ENCODE measurements at places on chromosomes 5 and 9.

GRCh38 chr5:10635257-10635866 lies 71.5 kb downstream of the ANKRD33B start:
- no peak for DNase-seq

DNA sequence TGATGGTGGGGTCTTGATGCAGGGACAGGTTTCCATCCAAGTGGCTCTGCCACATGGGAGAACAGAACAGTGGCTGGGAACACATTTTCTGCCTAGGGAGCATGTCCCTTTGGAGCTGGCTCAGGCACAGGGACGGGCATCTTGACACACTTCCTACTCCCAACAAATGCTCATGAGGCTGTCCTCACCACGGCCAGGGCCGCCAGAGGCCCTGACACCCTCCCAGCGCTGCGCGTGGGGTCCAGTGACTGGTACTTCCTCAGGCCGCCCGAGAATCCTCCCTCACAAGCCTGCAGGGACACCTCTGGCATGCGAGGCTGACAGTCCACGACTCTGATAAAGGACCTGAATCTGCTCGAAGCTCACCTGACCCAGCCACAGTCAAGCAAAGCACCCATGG lies 61.0 kb upstream of the SARDH start:
- no peak for DNase-seq

GRCh38 chr9:69090140-69090750 lies 54.7 kb downstream of the FXN start:
- DNase-seq: no peak

DNA sequence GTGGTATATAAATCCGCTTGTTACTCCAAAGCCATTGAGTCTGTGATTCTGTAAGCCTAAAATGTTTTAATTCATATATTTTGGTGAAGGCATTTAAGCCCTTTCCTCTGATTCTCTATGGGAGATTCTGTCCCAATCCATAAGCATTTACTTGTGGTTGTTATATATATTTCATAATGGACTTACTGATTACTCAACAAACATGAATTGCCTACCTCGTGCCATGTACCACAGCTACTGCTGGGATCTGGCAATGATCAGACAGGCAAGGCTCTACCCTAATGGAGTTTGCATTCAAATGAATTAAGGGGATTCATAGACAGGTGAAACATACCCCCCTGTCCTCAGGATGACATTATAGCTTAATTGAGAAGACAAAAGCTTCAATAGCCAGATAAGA lies 54.5 kb downstream of the C9orf152 start:
- no peak for DNase-seq

- DNase-seq: no peak
These were observed 395.1 kb downstream of the ARHGEF28 start for GRCh38 chr5:74021126-74021525.

- DNase-seq: no peak
These were observed 14.5 kb upstream of the LRRC70 start for GRCh38 chr5:62564101-62564500.

GRCh38 chr5:149667829-149668330 lies 62.2 kb upstream of the PPARGC1B start:
- DNase-seq: no peak

GRCh38 chr9:122857815-122858214 lies 29.4 kb upstream of the PDCL start:
- no peak for DNase-seq

- DNase-seq: no peak
These were observed 1.5 kb upstream of the SLC34A3 start for GRCh38 chr9:137228968-137229896.

DNA sequence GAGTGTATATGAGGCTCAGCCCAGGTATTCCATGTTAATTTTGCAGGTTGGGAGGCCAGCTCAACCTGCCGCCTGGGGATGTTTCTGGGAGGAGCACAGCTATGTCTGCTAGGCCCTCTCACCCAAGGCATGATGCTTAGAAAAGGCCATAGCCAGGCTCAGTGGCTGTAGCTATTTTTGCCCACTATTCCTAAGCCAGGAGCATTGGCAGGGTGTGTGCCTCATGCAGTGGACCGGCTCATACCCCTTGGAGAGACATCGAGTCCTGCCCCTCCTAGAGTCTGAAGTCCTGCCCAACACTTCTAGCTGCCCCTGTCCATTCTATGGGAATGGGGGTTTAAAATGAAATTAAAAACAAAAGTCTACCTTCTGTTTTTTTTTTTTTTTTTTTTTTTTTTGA lies 22.3 kb downstream of the ADCY2 start:
- DNase-seq: no peak

DNA sequence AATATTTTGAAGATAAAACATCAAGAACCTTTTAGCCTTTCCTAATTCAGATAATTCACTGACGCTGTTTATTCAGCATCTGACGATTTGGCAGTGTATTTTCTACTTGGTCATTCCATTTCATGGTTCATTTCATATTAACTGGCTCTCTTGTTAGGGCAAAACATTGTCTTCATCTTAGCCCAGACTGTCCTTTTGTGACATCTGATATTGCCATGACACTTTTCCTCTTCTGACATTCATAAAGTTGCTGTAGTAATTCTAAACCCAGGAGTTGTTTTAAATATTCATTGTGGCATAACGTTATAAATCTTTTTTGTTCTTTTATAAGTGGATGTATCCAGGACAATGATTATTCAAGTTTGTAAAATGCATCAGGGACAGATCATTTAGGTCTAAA lies 1.8 kb downstream of the SCAMP1 start:
- no peak for DNase-seq

- no peak for DNase-seq
These were observed 226.0 kb downstream of the MPDZ start for GRCh38 chr9:13053504-13053903.

GRCh38 chr9:13278368-13279246 lies 885 bp downstream of the MPDZ start:
- no peak for DNase-seq

DNA sequence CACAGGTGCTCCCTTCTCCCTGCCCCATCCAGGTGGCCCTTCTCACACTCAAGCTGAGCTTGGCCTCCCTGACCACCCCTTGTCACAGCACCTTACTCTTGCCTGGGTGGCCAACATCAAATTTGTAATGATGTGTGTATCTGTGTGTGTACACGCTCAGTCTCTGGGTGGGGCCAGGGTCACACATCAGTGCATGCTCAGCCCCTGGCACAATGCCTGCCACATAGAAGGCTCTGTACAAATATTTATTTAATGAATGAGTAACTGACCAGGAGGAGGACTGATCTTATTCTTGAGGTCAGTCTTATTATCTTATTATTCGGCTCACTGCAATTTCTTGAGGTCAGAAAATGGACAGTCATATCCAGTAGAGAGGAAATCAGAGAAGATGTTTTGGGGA lies 41.3 kb upstream of the HAND1 start:
- DNase-seq: no peak

DNA sequence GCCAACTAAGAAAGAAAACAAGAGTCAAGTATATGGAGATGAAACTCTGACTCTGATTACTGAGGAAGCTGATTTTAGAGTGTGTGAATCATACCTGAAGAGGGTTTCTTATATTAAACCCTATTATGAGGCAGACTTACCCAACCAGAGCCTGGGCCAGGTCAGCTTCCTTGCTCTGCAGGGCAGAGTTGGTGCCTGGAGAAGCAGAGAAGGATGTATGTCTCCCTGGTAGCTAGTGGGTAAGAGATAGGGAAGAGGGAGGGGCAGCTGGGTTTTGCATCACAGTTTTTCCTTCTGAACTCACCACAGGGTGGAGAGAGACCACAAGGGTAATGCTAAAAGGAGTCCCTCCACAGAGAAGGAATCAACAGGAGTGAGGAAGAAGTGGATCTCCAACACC lies 104.1 kb downstream of the CMYA5 start:
- DNase-seq: no peak

DNA sequence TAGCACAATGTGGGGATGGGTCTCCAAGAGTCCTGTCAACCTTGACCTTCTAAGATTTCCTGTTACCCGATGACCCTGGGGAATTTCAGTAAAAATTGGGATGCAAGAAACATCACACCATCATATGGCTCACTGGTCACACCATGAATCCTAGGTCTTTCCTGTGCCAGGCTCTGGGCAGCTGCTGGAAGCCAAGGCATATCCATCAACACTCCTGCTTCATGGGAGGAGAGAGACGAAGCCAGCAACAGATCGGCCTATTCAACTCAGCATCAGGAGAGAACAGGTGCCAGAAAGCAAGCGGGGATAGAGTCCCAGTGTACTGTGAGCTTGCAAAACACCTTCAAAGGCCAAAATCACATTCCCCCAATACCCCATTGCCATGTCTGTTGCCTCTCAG lies 6.5 kb upstream of the NEK6 start:
- no peak for DNase-seq
